Inflammatory macrophage (primary cell): ENCODE measurements at places on chromosomes 7 and 10.

DNA sequence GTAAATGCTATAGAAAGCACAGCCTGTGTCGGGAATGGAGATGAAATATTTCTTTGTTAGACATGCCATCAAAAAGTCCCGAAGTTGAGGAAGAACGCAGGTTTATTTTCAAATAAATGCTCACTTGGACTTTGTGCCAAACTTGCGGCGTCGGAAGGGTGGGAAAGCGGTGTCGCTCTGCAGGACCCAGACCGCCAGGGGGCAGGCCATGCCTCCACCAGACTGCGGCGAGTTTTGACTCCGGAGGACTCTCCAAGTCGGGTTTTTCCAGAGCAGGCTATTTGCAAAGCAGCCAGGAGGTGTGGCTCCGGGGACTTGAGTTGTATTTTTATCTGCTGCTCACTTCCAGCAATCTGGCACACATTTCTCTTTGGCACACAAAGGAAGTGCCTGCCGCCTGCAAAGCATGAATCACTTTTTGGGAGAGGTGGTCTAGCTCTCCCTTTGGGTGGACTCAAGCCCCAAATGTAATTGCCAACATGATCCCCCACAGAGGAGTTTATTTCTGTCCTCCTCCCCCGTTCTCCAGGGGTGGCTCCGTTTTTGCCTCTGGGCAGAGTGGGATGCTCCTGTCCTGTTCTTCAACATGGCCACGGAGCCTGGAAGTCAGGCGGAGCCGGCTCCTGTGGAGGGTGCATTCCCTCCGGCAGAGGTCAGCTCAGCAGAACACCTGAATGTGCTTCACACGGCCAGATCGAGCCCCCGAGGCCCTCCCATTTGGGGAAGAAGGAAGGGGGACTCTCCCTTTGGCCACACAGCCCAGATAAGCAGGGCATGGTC lies 82.3 kb upstream of the GPR26 start:
- DNase-seq: peak; percentile 34

GRCh38 chr7:85068799-85069198 lies 118.1 kb downstream of the SEMA3D start:
- no peak for DNase-seq

DNA sequence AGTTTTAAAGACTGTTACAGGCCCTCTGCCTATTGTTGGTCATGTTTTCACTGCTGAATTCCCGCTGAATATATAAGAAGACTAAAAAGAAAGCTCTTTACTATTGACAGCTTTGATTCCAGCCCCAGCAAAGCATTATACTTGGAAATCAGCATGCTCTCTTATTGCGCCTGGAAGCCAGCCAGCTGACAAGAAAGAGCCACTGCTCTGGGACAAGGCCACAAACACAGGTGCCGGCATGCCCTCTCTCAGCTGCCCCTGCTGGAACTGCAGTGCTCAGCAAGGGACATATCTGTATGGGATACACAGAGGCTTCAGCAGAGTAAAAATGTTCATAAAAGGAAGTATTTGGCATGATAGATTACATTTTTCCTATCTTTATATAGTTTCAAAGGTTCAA lies 523.9 kb downstream of the ADRA2A start:
- DNase-seq: no peak

DNA sequence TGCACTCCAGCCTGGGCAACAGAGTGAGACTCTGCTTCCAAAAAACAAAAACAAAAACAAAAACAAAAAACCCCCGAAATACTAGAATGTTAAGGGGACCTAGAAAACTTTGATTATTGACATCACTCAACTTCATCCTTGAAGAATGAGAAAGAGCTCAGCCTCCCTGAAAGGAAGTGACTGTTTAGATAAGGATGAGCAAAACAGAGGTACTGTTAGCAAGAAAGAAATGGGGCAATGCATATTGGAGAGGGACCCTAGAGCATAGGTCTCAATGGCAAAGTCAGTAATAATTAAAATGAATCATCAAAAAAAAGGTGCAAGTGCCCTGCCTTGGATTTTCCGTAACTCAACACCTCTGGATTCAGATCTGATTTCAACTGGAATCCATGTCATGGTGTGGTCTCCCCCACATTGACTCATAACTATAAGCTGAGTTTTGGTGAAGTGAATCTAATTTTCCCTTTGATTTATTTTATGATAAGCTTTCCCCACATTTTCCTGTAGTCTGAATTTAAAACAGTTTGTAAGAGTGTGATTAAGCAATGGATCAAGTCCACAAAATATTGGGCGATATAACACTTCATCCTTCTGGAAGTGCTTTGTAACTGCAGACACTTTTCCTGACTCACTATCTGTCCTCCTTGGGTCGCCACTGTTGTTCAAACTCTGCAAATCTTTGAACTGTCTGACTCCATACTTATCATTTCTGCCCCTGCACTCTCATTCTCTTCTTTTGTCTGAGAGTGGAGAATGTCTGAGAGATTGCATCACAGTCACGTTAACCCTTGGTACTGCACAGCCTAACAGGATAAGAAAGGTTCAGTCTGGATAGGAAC lies 224.8 kb upstream of the LYZL1 start:
- DNase-seq: no peak

GRCh38 chr10:119651514-119652360 lies 557 bp downstream of the BAG3 start:
- DNase-seq: no peak

- DNase-seq: no peak
Measured at GRCh38 chr7:120163449-120163848, 109.5 kb upstream of the KCND2 start.

DNA sequence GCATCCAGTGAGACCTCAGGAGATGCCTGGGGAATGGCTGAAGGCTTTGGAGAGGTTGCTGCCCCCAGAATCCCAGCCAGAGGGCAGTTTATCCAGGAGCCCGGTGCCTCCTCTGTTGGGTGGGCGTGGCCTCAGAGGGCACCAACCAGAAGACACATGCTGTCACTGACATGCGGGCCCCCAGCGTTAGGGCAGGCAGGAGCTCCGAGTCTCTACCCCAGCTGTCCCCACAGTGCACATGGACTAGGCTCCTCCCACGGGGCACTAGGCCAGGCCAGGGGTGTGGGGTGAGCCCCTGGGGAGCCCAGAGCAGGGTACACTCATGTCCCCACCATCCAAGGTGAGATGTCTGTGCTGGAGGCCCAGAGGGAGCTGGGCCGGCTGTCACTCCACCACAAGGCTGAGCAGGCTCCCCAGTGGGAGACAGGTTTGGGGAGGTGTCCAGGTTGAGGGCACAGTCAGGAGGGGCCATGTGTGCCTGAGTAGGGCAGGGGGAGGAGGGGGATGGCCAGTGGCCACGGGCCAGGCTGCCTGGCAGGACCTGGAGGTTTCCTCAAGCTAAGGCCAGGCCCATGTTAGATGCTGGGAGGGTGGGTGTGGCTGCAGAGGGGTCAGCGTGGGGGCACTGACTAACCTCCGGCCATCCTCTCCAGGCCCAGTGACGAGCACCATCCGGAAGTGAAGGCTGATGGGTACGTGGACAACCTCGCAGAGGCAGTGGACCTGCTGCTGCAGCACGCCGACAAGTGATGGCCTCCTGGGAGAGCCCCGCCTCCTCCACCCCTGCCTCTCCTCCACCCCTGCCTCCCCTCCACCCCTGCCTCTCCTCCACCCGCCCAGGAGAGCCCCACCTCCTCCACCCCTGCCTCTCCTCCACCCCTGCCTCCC lies 131.3 kb downstream of the FAM53B start:
- no peak for DNase-seq

- DNase-seq: no peak
Measured at GRCh38 chr10:59720377-59720776, 10.7 kb upstream of the SLC16A9 start.

GRCh38 chr10:4046030-4046429 lies 261.0 kb upstream of the KLF6 start:
- no peak for DNase-seq

DNA sequence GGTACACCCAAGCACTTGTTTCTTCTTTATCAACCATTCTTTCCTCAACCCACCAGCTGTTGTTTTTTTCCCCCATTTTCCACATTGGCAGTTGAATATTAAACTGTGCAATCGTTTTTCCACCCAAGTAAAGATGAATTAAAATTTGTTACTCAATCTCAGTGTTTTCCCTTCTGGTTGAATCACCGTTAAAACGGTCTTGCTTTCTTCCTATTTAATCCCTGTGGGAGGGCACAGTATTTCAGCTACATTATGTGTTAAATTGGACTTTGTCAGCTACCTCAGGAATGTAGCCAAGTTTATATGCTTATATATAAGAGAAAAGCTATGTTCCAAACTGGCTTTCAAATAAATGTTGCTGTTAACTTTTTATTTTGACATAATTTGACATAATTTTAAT lies 19.9 kb downstream of the SLC35G1 start:
- no peak for DNase-seq

DNA sequence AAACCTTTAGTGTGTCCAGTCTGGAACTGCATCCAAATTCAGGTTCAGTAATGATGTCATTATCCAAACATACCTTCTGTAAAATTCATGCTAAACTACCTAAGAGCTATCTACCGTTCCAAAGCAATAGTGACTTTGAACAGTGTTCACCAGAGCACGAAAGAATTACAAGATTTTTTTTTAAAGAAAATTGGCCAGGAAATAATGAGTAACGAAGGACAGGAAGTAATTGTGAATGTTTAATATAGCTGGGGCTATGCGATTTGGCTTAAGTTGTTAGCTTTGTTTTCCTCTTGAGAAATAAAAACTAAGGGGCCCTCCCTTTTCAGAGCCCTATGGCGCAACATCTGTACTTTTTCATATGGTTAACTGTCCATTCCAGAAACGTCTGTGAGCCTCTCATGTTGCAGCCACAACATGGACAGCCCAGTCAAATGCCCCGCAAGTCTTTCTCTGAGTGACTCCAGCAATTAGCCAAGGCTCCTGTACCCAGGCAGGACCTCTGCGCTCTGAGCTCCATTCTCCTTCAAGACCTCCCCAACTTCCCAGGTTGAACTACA lies 694 bp upstream of the FAS start:
- DNase-seq: peak; percentile 75

DNA sequence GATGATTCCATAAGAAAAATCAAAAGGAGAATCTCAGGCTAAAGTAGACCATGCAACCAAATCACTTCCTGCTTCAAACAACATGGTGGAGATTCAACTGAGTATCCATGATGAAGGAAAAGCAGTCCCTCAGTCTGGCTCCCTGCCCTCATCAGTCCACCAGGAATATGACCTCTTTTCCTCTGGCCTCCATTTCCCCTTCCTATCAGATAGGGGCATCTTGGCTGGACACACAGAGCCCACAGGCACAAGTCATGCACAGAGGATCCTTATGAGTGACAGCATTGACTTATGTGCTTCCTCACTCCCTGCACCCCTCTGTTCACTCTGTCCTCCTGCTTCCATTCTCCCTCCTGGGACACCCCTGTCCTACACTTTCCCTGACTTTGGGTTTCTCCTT lies 16.8 kb downstream of the PIP start:
- no peak for DNase-seq

- no peak for DNase-seq
Measured at GRCh38 chr7:114589436-114589835, 174.8 kb downstream of the FOXP2 start.

DNA sequence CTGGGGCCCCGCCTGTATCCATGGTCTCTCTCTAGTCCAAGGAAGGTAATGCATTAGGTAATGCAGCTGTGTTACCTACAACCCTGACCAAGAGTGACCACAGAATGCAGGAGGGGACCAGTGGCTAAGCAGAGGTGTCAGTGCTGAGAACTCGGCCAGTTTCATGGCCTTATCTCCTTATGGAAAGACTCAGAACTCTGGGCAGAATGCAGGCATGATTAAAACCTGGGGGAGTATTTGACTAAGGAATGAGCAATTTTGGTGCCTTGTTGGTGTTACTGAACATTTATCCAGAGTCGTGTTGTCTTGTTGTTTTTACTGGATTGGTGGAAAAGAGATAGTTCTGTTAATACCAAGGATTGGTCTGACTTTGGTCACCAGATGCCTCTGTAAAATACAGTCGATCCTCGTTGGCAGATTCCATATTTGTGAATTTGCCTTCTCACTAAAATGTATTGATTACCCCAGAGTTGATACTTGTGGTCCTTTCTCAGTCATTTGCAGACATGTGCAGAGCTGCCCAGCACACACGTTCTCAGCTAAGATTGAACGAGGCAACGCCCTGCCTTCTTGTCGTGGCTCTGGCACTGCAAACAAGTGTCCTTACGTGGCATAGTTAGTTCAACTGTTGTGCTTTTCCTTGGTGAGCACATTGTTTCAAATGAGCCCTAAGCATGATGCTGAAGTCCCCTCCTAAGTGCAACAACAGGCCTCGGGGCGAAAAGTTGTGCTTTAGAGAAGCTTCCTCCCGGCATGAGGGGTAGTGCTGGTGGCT lies 135.7 kb upstream of the BTBD16 start:
- no peak for DNase-seq

DNA sequence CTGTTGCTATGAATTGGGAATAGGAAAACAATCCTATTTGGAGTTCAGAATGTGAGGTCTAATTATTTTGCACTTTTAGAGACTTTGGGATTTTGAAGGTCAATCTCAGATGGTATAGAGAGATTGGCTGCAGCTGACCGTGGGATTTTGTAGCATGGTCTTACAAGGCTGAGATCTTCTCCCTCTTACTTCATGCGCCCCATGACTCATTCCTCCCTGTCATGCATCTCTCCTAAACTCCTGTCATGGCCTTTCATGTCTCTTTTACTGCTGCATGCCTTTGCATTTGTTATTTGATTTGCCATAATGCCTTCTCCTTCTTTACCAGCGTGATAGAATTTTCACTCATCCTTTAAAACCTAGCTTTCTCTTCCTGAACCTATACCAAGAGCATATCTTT lies 133.1 kb downstream of the BBS9 start:
- DNase-seq: no peak

DNA sequence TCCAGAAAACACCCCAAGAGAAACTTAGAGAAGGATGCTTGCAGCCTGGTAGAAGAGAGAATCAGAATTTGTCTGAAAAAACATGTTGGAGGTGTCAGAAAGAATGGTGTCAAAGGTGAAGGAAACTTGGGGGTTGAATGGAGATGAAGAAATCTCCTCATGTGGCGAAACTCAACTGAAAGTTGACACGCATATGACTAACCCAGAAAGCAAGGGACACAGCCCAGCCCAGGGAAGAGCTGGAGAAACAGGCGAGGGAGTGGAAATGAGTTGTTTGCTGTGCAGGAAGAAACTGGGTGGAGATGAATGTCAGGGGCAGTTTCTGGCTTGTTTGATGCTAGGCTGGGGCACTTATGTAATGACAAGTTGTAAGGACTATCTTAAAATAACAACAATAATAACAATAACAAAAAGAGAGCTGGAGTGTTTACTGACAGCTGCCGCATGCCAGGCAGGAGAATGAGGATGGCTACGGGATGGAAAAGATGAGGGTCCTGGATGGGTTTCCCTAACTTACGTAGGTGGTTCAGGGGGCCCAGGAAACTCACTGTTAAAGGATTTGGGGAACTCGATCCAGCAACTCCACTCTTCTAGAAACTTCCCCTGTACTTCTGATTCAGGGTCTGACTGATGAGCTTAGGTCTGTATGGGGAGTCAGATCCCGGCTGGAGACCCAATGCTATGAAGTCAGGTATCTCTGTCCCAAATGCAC lies 57.4 kb downstream of the MAP3K8 start:
- peak; percentile 94 for DNase-seq
